NCI-H510A treated with DMSO at 0.1 percent for 48 hours (cell line): ENCODE measurements at places on chromosomes 2 and 18.

GRCh38 chr2:16088802-16089112 lies 148.4 kb downstream of the MYCN start:
- no peak for DNase-seq

DNA sequence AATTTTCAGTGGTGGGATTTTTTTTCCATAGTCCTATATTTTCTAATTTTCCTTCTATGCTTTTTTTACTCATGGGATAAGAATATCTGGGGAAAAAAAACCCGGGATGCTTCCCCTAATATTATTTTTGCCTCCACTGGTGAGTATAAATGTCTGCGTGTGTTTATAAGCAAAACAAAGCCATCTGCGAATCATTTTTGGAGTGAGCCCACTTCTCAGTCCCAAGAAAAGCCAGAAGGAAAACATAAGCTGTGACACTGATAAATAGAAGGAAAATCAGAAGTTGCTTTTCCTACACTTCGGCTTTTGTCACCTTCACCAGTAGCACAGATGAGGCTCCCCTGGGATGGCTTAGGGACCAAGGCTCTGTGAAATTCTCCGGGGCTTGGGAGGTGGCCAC lies 134.7 kb upstream of the PID1 start:
- DNase-seq, result no peak

DNA sequence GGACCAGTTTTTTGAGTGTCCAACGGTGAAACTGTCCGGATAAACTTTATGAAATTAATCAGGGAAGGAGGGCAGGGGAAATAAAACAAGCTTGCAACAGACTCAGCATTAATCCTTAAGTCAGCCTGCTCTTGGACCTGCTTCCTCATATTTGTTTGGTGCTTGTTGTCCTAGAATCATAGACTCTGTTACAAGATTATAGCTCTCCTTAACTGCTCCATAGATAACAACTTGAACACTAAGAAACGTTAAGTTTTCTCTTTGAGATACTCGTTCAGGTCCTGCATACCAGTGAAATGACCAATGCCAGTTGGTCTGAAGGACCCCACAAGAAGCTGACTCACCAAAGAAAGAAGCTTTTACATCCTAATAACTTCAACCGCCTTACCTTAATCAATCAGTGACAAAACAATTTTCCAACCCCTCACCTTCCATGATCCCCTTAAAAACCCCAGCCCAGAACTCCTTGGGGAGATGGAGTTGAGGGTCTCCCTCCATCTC lies 493.2 kb downstream of the PID1 start:
- no peak for DNase-seq

GRCh38 chr18:3653263-3653850 lies 203.4 kb downstream of the TGIF1 start:
- no peak for DNase-seq

DNA sequence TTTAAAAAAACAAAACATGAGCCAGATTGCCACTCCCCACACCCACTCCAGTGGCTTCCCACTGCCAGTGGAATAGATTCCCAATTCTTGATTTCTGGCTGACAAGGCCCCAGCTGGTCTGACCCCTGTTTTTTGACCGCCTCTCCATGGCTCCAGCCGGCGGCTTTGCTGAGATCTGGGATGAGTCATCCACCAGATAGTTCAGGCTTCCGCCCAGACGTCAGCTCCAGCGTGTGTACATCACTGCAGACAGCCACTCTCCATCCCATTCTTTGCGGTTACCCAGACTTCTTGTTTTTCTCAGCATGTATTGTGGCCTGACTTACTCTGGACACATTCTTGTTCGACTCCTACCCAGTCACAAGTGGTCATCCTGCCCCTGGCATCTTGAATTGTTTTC lies 227.9 kb downstream of the GBX2 start:
- no peak for DNase-seq

DNA sequence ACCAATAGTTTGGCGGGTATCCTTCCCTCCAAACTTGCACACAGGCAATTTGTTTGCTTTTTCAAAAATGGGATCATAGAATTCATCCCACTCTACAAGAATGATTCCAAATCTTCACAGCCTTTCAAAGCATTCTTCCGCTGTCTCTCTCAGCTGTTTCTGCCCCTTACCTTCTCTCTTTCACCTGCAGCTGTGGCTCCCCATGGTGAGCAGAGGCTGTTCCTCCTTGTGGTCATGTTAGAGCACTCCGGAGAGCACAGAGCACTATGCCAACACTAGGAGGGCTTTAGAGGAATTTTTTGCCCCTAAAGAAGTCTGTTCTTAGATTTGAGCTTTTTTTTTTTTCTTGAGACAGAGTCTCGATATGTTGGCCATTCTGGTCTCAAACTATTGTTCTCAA lies 30.4 kb downstream of the MTHFD2 start:
- DNase-seq, result no peak

DNA sequence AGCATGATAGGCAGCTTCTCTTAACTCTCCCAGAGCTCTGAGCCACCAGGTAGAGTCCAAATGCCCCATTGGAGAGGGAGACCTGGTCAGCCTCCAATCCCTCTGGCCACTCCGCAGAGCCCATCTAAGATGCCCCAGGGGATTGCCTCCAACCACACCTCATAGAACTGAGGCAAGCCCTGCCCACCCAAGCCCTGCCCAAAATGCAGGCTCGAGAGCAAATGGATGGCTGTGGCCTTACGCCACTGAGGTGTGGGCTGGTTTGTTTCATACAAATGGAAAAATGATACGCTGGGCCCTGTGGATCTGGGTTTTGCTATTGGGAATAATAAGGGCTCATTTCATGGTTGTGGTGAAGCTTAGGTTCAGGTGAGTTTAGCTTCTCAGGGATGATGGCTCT lies 3.0 kb upstream of the TFCP2L1 start:
- no peak for DNase-seq

GRCh38 chr2:30306522-30306921 lies 75.2 kb downstream of the LBH start:
- no peak for DNase-seq

- no peak for DNase-seq
Observed at GRCh38 chr2:169089182-169089581, 19.8 kb downstream of the DHRS9 start.

- no peak for DNase-seq
Observed at GRCh38 chr18:13438507-13439056, 220.0 kb downstream of the LDLRAD4 start.

- no peak for DNase-seq
Observed at GRCh38 chr2:59282374-59283057, 1041.4 kb upstream of the FANCL start.

- DNase-seq, result no peak
Observed at GRCh38 chr2:37873229-37873628, 51.9 kb upstream of the RMDN2 start.

GRCh38 chr2:45627911-45628310 lies 16.8 kb upstream of the SRBD1 start:
- DNase-seq, result no peak

GRCh38 chr2:160109243-160109642 lies 46.8 kb upstream of the PLA2R1 start:
- no peak for DNase-seq

- DNase-seq, result no peak
Observed at GRCh38 chr2:199469514-199470360, 12.0 kb upstream of the SATB2 start.

GRCh38 chr2:11824901-11825828 lies 78.7 kb downstream of the LPIN1 start:
- DNase-seq, result no peak

DNA sequence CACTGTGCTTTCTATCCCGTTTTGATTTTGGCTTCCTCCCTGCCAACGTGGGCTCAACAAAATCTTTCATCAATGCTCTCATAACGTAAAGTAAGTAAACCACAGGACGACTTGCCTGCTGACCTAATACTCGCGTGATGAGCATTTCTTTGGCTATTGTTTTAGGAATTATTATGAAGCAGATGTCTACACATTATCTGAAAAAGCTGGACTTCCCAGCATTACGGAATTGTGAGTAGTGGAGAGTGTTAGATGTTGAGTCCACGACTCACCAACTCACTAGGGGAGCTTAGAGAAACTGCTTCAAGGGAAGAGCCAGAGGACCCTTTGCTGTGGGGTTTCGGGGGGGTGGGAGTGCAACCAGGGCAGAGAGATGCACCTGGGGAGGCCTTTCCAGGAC lies 21.9 kb downstream of the HJURP start:
- DNase-seq, result no peak

DNA sequence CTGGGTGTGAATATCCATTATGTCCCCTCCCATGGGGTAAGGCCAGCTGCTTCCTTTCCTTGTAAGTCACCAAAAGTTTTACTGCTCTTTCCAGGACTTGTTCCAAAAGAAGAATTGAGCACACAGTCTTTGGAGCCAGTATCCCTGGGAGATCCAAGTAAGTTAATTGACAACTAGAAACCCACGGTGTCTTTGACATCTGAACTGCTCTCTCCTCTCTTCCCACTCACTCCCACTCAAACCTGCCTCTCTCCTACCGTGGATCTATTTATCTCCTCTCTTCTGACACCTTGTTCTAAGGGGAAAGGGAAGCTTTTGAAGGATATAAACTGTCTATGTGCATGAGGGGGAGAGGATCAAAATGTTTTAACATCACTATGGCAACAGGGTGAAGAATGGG lies 86.7 kb downstream of the VIT start:
- DNase-seq, result no peak

DNA sequence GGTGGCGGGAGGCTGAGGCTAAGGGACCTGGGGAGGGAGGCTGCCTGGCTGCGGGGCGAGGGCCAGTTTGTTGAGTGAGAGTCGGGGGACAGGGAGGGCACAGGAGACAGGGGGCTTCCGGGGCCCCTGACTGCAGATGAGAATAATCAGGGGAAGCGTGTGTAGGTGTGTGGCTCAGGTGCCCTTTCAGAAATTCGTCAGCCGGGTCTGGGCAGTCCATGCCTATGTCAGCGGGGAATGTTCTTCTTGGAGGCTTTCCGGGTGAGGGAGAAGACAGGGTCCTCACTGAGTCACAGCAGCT lies 52.3 kb upstream of the OTOF start:
- no peak for DNase-seq

- DNase-seq, result no peak
Observed at GRCh38 chr2:17816396-17817245, at the start of gene MSGN1. TSS of gene MSGN1 (plus strand) at chr2:17816460. CDS start at chr2:17816519, 59 bp downstream.

DNA sequence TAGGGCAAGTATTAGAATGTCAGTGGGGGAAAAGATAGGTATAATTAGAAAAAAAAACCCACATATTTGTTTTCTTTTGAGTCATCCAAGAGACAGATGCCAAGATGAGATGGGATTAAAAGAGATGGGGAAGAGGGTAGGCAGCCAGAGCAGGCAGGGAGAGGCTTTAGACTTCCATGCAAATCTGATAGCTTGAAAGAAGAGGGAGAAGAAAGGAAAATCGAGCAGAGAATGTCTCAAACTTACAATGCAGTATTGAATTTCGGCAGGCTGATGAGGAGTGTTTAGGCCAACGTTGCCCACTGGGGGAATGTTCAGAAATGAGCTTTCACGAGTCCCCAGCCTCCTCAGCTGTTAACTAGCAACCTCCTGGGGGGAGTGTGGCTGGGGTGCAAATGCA lies 91.3 kb downstream of the SPATS2L start:
- DNase-seq, result no peak

GRCh38 chr2:133562558-133562957 lies 5.7 kb downstream of the NCKAP5 start:
- DNase-seq, result no peak
